ENCODE measurements at places on chromosomes 16 and 17.

DNA sequence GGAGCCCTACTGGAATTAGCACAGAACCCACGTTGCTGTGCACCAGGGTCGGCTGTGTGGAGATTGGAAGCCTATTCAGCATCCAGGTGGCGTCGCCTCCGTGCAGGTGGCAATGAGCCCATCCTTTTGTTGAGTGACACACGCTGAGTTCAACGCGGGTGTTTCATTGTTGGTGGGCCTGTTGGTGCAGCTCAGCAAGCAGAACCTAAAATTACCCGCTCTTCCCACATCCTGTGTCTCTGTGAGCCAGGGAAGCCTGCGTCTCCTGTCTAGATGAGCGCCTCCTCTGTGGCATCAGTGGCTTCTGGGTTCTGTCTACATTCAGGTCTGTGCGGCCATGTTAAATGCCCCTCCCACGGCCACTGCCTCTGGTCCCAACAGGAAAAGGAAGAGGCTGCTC lies 14.5 kb downstream of the CD2BP2 start:
- DNase-seq, result no peak

GRCh38 chr17:41811549-41812380 lies at the start of gene P3H4:
Gene P3H4, minus strand, starts transcription at chr17:41811949. Its CDS starts 34 bp downstream, at chr17:41811915.
- peak; percentile 60 for DNase-seq

GRCh38 chr16:34803683-34804416 lies 1344.4 kb downstream of the TP53TG3F start:
- no peak for DNase-seq

DNA sequence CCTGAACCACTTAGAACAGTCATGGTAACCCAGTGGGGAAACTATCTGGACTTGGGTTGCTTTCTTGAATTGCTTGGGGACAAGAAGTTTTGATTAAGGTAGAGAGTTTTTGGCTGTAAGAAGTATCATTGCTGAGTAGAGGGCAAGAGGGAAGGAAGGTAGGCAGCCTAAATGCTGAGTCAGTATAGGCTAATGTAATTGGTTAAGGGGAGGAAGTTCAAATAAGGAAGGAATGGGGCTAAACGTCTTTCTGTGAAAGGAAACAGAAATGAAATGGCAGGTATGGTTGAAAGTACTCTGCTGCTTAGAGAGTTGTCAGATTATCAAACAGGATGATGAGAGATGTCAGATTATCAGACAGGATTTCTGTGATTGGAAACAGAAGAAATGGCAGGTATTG lies 20.3 kb downstream of the KPNB1 start:
- DNase-seq, result no peak

DNA sequence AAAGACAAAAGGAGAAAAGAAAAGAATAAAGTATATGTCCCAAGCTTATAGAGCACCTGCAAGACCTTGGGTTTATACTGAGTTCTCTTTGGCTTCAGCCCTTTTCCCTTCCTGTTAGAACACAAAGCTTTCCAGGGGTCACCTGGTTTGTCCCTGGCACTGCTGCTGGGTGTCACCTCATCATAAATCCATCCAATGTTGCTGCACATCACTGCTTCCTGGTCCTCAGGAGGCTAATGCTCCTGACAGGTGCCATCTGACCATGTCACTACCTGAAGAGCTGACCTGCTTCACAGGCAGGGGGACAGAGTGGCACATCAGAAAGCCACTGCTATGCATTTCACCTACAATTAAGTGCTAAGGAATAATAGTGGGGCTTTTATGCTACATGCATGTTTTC lies 164.6 kb upstream of the ELAC2 start:
- no peak for DNase-seq

GRCh38 chr16:84967828-84968227 lies 43.5 kb downstream of the ZDHHC7 start:
- DNase-seq, result no peak

GRCh38 chr16:1073566-1074378 lies 1.2 kb downstream of the SSTR5 start:
- DNase-seq, result peak; percentile 58

GRCh38 chr16:1125471-1125870 lies 27.4 kb upstream of the CACNA1H start:
- no peak for DNase-seq

DNA sequence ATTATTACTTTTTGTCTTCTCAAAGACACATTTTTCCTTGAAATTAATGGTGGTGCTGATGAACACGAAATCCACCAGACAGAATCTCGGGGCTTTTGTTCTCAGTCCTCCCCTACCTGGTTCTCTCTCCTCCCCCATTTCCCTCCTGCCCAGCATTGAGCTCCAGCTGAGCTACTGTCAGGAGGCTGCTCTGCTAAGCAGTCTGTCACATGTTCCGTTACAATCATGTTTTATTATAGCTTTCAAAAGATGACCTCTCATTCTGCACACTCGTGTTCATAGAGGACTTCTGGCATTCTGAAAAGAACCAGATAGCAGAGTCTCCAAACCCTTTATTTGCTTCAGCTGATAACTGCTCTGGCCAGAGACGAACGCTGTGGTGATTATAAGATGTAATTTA lies 732.5 kb upstream of the RBFOX1 start:
- DNase-seq, result no peak

- peak; percentile 71 for DNase-seq
Measured at GRCh38 chr17:77363821-77364361, 223.1 kb downstream of the SEC14L1 start.

GRCh38 chr16:82857693-82858365 lies 231.1 kb downstream of the CDH13 start:
- no peak for DNase-seq
